Breast epithelium (tissue), 4 donors: ENCODE measurements at places on chromosomes 6 and 20. TPM values are rescaled to one million over a fixed set of nuclear protein-coding genes. Genes with fewer than 3 reads are reported as not detected.
A peak's percentile ranks its signal among the peaks of the same experiment; 100 is the strongest.

DNA sequence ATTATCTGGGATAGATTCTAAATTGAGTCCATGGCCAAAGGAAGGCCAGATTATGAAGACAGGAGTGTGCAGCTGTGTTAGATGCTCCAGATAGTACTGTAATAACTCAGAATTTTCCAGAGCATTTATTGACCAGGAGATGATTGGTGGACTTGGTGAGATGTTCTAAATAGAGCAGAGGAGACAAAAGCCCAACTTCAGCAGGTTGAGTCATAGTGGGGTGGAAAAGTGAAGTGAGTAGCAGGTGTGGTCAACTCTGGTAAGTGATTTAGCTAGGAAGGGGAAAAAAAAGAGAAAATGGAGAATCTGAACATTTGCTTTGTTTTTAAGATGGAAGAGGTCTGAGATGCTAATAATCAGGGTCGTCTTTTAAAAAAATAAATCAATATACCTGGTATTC is 227.4 kb downstream of the TMEM200A start:
- H3K27ac ChIP-seq = no peak overlapping the region
- no peaks in the 10 kb centered on the region for H3K27me3 ChIP-seq
- no peak for DNase-seq

GRCh38 chr6:41695825-41696224 is 39.6 kb downstream of the TFEB start:
- H3K4me1 ChIP-seq = no peaks in the 10 kb centered on the region
- H3K27me3 ChIP-seq = no peaks in the 10 kb centered on the region
- no peak overlapping the region for H3K4me3 ChIP-seq
- H3K36me3 ChIP-seq = no peaks in the 10 kb centered on the region
- H3K27ac ChIP-seq = no peak overlapping the region

GRCh38 chr6:31533455-31533841 is 4.7 kb downstream of the MCCD1 start:
- no peaks in the 10 kb centered on the region for H3K27me3 ChIP-seq
- DNase-seq = no peak
- no peak overlapping the region for H3K4me3 ChIP-seq
- H3K27ac ChIP-seq = no peak overlapping the region

DNA sequence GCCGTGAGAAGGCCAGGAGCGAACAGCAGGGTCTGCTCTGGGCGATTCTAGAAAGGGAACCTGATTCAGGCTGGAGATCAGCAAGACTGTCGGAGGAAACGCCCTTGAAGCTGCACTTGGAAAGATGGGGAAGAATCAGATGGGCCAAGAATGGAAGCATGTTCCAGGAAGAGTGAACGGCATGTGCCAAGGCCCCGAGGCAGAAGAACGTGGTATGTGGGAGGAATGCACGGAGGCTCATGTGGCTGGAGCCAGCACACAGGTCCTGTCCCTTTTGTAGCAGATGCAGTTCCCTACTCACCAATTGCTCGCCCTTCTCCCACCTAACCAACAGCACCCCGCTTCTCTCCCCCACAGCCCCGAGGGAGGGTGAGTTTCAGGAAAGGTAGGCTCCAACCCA is 180.6 kb downstream of the TFAP2C start:
- H3K36me3 ChIP-seq = no peaks in the 10 kb centered on the region
- H3K4me1 ChIP-seq = peaks cover 4% of the 10 kb centered on the region
- DNase-seq = peak; percentile 64
- H3K27ac ChIP-seq = peak overlapping the region; percentile 90

DNA sequence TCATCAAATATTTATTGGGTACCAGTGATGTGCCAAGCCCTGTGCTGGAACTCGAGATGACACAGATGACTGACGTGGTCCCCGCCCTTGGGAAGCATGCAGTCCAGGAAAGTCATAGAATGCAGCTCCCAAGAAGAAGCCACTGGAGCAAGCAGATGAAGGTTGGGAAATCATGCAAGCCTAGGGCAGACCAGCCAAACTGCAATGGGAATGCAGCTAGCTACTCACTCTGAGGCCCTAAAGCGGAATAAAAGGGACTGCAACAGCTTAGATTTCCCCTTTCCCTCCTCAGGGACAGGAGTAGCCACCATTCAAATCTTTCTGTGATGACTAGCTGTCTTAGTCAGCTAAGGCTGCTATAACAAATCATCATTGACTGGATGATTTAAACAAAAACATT is 152.2 kb downstream of the MAFB start:
- no peak overlapping the region for H3K27ac ChIP-seq
- no peaks in the 10 kb centered on the region for H3K36me3 ChIP-seq
- no peaks in the 10 kb centered on the region for H3K4me1 ChIP-seq
- no peak overlapping the region for H3K4me3 ChIP-seq
- DNase-seq = no peak
- H3K27me3 ChIP-seq = no peaks in the 10 kb centered on the region

Gene ZSCAN23
- total RNA-seq = 6.0 TPM
